ENCODE measurements at places on chromosomes 4 and X.

- no peak for DNase-seq
Measured at GRCh38 chrX:39601231-39602177, 496.3 kb downstream of the BCOR start.

GRCh38 chr4:162497564-162498167 is 333.9 kb upstream of the FSTL5 start:
- DNase-seq: no peak

GRCh38 chr4:127214931-127215330 is 417.8 kb upstream of the INTU start:
- no peak for DNase-seq

GRCh38 chr4:57668621-57669020 is 558.4 kb upstream of the IGFBP7 start:
- DNase-seq: no peak

DNA sequence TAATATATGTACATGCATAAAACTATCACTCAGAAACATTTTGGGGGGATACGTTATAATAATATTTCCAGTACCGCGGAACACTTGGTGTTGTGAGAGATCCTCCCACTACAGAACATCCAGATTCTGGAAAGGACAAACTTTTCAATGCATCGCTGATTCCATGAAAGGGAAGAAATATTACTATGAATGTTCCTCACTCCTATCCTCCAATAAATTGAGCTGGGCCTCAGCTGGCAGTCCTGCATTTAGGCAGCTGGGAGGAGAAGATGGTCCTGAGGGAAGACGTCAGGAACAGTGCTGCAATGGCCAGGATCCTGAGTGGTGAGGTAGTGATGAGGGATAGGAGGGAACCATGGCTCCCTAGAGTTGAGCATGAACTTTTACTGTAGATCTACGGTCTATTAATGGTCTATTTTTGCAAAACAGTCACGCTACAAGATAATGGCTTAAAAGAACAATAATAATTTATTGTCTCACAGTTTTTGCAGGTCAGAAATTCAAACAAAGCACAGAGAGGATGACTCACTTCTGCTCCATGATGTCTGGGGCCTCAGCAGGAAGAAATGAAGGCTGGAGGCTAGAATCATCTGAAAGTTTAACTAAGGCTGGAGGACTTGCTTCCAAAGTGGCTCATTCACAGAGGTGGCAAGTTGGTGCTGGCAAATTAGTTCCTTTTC is 538.1 kb downstream of the STIM2 start:
- DNase-seq: no peak
